Lower leg skin (tissue), 4 donors: ENCODE measurements at places on chromosomes 5 and 9. TPM values are rescaled to one million over a fixed set of nuclear protein-coding genes. Genes with fewer than 3 reads are reported as not detected.

DNA sequence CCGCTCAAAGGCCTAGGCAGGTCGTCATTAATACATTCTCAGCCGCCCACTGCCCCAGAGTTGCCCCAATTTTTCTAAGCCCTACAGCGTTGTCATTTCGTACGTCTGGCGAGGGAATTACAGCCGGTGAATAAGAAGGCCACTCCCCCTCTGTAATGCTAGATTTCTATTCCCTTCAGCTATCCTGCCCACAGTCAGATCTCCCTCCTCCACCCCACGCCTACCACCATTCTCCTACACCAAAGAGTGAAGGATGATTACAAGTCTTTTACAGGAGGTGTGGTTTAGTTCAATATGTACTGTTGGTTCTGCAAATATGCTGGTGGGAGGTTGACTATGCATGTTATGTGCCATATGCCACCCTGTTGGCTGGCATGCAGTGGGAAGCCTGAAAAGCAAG is 83.7 kb upstream of the SMIM15 start:
- no peak for DNase-seq

DNA sequence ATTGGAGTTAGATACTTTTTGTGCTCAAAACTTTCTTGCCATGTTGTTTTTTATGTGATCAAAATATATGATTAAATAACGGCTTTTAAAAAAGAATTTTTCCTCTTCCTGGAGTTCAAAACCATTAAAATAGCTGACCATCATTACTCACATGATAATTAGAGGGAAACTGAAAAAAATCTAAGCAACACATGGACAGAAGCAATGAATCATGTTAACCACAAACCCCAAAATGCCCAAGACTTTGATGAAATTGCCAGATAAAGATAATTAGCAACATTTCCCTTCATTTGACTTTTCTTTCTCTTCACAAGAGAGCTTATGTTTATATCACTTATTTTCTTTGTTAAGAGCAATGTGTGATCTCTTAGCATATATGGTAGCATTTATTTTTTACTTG is 1294.2 kb downstream of the EFNA5 start:
- no peak for DNase-seq

DNA sequence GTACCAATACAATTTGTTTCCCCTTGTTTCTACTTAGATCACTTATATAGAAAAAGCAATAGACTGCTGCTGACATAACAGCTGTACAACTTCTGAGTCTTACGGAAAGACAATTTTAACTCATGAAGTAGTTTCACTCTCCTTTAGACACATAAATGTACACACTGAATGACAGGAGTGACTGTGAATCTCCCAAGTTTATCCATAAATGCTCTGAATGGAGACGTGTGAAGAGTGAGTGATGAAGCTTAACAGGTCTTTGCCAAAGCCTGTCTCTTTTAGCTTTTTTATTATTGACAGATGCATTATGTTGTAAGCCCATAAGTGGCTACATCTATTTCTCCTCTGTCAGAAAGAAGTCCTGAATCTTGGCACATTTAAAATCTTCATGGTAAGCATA is 265.9 kb downstream of the TRIM36 start:
- no peak for DNase-seq

DNA sequence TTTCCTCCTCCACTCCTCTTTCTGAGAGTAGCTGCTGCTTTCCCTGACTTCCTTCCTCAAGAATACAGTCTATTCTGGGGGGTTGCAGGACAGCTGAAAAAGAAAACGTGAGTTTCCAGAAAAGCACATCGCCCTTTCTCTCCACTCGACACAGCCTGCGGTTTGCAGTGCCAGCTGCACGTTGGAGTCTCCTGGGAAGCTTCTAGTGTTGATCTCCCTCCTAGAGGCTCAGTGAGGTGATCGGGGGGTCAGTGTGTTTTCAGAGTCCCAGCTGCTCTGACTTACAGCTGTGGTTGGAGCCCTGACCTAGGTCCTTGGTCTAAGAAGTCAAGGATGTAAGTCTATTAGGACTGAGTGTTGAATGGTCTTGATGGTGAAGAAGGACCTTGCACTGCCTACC is 25.0 kb upstream of the SUSD3 start:
- DNase-seq: no peak

DNA sequence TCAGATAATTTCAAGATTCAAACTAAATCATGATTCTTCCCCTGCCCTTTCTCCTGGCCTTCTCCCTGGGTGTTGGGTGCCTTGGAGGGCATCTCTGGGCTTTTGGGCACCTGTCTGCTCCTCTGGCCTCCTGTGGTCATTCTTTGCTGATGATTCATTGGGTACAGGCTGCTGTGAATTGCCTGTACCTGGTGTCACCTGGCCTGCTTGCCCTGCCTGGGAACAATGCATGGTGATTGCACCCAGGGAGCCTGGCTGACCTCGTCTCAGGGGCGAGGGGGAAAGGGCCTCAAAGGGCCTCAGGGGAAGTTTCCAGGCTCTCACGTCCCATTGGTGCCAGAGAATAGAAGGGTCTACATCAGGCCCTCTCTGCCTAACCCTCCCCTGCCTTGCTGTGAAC is 20.1 kb upstream of the CKMT2 start:
- DNase-seq: no peak

- DNase-seq: no peak
Measured at GRCh38 chr9:136499071-136499934, 16.5 kb upstream of the SEC16A start.

- DNase-seq: peak; percentile 92
Measured at GRCh38 chr9:72041775-72042194, 18.6 kb downstream of the C9orf57 start.

- no peak for DNase-seq
Measured at GRCh38 chr9:96079779-96080178, 204.3 kb downstream of the ERCC6L2 start.

DNA sequence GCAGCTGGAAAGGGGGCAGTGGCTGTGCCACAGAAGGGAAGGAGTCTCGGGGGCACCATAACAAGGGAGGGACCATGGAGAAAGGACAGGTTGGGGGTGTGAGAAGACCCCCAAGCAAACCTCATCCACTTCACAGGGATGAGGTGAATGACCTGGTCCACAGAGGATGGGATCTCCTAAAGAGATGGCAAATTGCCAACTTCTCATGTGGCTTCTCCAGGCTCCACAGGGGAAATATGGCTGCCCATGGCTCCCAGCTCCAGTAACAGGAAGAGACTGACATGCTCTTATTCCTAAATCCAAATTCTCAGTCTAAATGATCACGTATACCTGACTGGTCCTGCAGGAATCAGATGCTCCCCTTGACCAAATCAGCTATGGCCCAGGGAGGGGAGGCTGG is 340.4 kb downstream of the SPOCK1 start:
- DNase-seq: no peak

DNA sequence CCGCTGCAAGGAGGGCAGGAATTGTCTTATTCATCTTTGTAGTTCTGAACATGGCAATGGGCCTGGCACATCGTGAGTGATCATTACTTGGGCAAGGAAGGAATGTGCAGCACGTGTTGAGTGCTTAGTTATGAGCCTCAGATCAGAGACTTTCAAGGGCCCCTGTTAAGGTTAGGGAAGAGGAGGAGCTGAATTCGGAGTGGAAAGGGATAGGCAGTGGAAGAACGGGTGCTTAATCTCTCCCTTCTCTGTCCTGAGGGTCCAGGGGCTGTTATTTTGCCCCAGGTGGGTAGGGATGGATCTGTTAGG is 59.5 kb upstream of the RARS1 start:
- no peak for DNase-seq

- DNase-seq: no peak
Measured at GRCh38 chr9:34127035-34127948, 794 bp upstream of the DCAF12 start.

DNA sequence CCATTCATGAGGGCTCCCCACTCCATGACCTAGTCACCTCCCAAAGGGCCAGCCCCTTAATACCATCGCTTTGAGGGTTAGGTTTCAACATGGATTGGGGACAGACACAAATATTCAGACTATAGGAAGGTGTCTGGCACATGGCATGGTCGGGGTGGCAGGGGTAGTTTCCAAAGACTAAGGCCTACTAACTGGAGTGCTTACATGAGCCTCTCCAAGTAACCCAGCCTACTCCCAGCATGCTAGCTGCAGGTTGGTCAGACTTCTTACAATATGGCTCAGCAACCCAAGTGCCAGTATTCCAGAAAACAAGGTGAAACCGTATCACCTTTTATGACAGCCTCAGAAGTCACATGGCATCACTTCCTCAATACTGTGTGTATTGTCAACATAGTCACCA is 19.9 kb upstream of the OTULINL start:
- no peak for DNase-seq

DNA sequence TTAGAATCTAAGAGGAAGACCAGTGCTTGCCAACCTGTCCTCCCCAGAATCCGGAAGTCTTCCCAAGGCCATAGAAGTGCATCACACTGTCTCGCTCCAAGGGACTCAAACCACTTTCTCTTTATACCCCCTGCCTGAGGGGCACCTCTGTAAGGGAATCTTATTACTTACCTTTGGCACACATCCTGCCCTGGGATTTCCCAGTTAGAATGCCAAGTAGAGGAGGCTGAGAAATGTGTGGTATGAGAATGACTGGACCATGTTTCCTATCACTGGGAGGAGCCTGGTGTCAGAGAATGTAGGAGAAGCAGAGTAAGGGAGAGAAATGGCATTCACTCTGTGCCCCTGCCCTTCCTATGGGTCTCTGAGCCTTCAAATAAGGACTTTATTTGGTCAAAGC is 85.8 kb downstream of the AOPEP start:
- no peak for DNase-seq

GRCh38 chr5:145811834-145812625 is 23.1 kb downstream of the PRELID2 start:
- no peak for DNase-seq

- DNase-seq: peak; percentile 93
Measured at GRCh38 chr5:88142886-88143692, 125.6 kb downstream of the TMEM161B start.

DNA sequence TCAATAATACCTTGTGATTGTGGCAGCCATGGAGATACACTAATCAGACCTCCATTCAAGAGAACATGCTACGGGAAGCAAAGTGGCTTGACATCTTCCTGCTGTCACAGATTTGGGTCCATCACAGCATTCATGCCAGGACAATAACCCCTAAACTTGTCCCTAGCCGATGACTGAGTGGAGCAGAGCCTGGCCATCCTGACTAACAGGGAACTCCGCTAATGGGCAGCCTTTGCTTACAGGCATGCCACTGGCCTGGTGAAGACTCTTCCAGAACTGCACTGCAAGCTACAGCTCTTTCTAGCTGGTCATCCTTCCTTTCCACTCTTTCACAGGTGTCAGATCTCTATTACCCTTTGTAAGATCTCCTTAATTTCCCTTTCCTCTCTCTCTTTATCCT is 16.0 kb downstream of the FAM174A start:
- DNase-seq: no peak

GRCh38 chr9:133845440-133845839 is 107.3 kb upstream of the SARDH start:
- DNase-seq: peak; percentile 49

DNA sequence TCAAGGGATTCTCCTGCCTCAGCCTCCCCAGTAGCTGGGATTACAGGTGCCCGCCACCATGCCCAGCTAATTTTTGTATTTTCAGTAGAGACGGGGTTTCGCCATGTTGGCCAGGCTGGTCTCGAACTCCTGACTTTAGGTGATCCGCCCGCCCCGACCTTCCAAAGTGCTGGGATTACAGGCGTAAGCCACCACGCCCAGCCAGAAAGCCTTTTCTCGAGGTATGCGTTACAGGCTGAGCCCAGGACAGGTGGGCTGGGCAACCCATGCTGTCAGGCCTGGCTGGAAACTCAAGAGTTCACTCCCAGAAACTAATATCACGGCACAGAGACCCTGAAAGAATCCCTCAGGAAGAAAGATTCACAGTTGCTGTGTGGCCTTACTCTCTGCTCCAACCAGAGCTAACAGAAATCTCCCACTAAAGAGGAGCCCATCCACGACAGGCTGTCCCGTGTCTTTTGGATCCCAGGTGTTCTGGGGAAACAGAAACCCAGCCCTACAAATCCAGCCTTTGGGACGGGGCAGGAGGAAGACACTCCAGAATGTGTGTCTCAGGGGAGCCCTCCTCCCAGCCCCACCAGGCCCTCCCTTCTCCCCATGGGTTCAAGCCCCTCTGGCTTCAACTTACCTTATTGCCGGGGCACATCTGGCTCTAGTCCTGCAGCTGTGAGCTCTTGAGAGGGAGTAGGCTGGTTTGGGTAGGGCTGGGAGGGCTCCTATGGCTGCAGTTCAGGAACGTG is 400 bp downstream of the TIFAB start:
- DNase-seq: no peak

DNA sequence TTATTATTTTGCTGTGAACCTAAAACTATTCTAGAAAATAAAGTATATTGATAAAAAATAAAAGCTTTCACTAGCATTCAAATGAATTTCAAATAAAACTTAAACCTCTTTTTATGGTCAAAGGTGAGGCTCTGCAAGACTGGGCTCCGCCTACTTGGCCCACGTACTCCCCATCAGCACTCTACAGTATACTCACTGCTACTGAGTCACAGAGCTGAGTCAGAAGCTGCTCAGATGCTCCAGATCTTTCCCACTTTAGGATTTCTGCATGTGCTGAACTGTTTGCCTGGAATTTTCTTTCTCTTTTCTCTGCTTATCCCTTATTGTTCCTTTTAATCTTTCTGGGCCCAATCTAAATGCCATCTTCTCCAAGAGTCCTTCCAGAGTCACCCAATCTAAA is 331.9 kb upstream of the CCNG1 start:
- no peak for DNase-seq

GRCh38 chr9:93893899-93894690 is 61.1 kb downstream of the BARX1 start:
- DNase-seq: peak; percentile 76

- DNase-seq: no peak
Measured at GRCh38 chr5:168424594-168425323, 61.5 kb upstream of the RARS1 start.

GRCh38 chr9:103811462-103811861 is 282.6 kb upstream of the SMC2 start:
- no peak for DNase-seq

DNA sequence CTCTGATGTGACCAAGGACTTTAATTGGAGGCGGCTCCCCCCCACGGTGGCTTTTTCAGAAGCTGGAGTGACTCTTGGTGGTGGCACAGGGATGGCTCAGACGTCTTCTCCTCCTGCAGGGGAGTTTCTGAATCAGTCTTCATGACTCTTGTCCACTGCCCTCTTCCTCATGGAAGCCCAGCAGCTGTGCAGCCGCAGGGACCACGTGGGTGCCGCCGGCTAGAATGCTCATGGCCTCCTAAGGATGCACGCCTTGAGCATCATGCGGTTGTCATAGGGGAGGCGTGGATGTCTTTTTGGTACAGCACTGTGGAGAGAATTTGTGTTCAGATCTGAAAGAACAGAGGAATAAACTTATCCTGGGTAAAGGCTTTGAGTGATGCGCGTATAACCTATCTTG is 1.3 kb downstream of the TEX53 start:
- DNase-seq: no peak

The CXXC5 gene
- total RNA-seq: 69.3 TPM

The SPINK6 gene
- not detected for total RNA-seq

The LVRN gene
- 3.0 TPM for total RNA-seq

The MYMK gene
- not detected for total RNA-seq

The PCDHA4 gene
- total RNA-seq: 0.23 TPM

The CLINT1 gene
- total RNA-seq: 122 TPM

The PRUNE2 gene
- total RNA-seq: 13.1 TPM

The NSA2 gene
- total RNA-seq: 128 TPM

The AFAP1L1 gene
- total RNA-seq: 10.8 TPM

The IL17B gene
- total RNA-seq: not detected

The FOXI1 gene
- total RNA-seq: 5.3 TPM
